PC-9 (cell line): ENCODE measurements at places on chromosomes 4 and X.

DNA sequence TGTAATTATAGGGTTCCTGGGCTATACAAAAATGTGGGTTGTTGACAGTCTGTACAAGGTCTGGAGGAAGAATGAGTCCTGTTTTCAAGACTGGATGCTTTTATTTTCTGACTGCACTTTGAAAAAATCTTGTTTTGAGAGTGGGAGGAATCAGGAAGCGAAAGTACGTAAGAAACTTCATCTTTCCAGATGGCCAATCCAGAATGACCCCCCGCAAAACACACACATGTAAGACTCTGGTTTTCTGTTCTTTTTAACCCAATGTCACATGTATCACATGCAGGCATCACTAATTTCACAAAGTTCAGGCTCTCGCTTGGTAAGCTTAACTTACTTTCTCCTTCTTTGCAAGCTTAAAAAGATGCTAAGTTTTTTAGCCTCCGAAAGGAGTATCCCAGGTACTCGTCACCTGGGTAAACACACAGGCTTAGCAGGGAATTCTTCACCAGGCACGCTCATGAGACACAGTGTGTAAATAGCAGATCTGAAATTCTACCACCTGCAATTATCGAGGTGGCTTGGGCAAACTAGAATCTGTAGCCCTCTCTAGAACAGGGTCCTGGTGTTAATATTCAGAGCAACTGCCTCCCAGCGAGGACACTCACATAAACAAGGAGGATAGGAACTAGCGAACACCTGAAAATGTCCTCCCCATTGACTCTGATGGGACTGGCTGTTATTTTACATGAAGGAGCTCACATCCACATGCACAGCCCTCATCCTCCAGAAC, 90.7 kb downstream of the NSUN7 start:
- DNase-seq, result no peak

DNA sequence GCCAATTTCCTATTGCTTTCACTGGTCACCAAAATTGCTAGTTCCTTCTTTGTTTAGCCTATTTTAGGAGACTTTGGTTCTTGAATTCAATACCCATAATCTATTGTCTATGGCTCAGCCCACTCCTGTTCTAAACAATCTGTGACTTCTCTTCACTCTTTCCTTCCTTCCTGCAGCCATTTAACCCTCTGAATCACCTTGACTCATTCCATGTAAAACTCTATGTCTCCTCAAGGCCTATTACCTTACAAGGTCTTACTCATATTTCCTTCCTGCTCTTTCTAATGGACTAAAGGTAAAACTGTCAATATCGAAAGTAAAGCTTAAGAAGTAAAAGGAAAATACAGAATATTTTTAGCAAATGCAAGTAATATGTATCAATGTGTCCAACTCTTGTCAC, 301.6 kb downstream of the ARHGAP24 start:
- DNase-seq, result no peak

GRCh38 chr4:173293663-173294062, 40.5 kb downstream of the HMGB2 start:
- DNase-seq, result no peak

DNA sequence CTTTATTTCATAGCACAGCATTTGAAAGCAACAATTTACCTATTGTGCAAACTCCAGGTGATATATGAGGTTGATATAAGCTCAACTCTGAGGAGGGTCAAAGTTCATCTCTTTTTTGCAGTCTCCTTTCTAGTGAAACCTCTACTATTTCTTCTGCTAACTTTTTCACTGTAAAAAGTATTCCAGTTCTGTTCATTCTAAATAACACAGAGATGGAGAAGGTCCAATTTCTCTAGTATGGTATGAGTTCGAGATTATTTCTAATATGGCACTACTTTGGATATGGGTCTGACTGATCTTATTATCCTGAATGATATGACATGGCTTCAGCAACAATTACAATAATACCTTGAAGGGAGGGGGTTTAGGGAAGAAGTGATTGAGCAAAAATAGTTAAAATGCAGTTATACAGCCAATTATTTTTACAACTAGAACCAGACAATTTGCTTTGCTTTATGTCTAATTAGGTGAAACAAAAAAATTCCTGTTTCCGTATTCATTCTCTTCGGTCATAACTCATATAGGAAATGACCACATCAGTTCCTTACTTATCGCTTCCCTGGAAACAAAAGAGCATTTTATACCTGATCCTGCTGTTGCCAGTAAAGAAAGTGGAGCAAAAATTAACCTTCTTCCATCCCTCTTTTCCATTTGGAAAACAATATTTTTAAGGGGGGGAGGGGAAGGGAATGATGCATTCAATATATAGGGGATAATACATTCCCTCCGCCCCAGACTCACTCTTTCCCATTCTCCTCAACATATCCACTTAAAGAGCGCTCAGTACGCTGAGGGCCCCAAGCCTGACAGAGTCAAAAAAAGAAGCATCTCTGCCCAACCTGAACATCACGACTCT, 1.0 kb downstream of the TBC1D9 start:
- DNase-seq, result no peak

GRCh38 chr4:63788271-63788670, 621.0 kb downstream of the TECRL start:
- no peak for DNase-seq

- DNase-seq, result no peak
These were observed 225.8 kb downstream of the GABRG1 start for GRCh38 chr4:45897946-45898585.

DNA sequence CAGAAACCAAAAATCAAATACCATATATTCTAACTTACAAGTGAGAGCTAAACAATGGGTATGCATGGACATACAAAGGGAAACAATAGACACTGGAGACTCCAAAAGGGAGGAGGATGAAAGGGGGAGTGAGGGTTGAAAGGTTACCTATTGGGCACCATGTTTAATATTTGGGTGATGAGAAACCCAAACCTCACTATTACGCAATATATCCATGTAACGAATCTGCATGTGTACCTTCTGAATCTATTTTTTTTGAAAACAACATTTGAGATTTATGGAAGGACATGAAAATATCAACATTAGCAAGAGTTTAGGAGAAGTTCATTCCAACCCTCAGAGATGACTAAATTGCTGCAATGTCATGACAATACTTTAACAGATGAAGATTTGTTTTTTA, 586.1 kb downstream of the GBA3 start:
- DNase-seq, result no peak

GRCh38 chrX:132443196-132444135, 45.4 kb downstream of the MBNL3 start:
- no peak for DNase-seq

GRCh38 chrX:136273986-136274385, 22.8 kb upstream of the MAP7D3 start:
- DNase-seq, result no peak

- no peak for DNase-seq
These were observed 65.3 kb upstream of the SHISA3 start for GRCh38 chr4:42331914-42332368.
